ENCODE measurements at places on chromosomes 13 and 19.

DNA sequence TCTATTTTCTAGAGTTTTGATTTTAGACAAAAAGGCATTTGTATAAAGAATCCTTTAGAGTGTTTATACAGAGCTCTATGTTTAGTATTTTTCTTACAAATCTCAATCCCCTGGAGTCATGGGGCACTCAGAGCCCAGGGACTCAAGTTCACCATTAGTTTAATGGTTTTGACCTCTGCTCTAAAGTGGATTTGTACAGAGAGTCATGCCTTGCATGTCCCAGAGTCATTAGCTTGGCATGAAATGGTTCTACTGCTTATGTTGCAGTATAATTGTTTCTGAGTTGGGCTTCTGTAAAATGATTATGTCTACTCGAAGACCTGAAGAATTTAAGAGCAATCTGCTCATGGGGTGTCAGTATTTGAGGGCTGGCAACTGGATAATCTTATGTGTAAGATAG, 406.2 kb downstream of the DLEU7 start:
- no peak for DNase-seq

DNA sequence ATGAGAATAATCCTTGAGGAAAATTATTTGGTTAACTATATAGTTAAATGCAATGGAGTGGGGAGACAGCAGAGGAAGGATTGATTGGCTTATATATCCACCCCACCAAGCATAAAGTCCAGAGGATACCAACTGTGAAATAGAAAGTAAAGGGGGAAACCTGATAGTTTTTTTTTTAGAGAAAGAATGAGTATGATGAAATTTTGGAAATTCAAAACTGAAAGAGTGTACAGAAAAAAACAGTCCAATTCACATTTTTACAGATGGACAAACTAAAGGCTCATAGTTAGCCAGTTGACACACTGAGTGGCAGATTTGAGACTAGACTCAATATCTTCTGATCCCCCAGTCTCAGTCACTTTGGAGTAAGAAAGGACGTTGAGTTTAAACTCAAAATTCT, 51.1 kb downstream of the FNDC3A start:
- no peak for DNase-seq

DNA sequence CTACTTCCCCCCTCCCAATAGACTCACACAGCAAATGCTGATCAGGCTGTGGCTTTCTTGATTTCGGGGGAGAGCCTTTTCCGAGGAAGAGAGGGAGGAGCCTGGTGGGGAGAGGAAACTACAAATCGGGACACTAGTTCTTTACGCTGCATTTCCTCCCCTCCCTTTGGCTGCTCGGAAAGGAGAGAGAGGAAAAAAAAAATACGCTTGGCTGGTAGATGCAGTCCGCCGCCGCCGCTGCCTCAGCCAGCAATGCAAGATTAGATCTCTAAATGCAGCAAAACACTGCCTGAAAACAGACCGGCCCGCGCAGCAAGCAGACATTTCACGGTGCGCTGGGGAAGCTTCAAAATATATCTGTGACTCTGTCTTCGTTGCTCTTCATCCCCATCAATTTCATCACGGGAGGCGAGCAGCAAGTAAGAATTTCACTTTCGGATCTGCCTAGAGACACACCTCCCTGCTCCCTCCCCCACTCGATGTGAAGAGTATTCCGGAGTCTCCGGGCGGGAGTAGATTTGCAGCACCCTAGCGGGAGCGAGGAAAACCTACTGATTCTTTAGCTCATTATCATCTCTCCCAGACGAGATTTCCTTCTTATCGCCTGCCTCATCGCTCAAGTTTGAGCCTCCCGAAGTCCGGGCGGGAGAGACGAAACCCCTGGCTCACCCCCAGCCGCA, at the start of gene PCDH17:
PCDH17 (plus strand) TSS at position 149 of the 680 bp plus-strand sequence. CDS start 803 bp downstream, outside the sequence.
- no peak for DNase-seq

- no peak for DNase-seq
Measured at GRCh38 chr13:65342541-65343337, 1887.4 kb downstream of the PCDH9 start.

DNA sequence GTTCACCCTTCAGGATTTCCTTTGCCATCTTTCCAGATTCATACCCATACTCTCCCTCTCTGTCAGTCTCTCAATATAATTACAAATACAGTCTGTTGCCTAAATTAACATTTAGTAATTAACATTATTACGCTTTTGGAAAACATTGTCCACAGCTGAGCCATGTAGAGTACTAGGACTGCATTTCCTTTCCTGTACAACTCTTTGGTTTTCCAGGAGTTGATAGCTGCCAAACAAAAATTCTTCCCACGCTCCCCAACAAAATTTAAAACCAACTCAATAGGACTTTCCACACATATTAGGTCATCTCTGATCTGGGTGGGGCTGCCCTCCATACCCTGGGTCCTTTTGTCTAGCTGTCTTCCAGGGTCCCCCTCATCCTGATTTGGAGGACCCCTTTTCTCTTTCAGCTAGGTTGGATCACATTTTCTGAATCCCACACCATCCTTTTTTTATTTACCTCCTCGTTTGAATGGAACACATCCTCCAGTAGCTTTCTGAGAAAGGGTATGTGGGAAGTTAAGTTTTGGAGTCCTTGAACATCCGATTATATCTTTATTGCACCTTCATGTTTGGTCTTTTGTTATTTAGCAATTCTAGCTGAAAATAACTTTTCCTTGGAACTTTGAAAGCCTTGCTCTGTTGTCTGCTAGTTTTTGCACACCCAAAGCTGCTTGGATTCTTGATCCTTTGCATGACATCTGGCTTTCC, 17.7 kb downstream of the ONECUT3 start:
- DNase-seq: no peak

- DNase-seq: no peak
Measured at GRCh38 chr19:49807058-49807903, 5.8 kb downstream of the FUZ start.
